ENCODE measurements at places on chromosomes 6 and 20.

DNA sequence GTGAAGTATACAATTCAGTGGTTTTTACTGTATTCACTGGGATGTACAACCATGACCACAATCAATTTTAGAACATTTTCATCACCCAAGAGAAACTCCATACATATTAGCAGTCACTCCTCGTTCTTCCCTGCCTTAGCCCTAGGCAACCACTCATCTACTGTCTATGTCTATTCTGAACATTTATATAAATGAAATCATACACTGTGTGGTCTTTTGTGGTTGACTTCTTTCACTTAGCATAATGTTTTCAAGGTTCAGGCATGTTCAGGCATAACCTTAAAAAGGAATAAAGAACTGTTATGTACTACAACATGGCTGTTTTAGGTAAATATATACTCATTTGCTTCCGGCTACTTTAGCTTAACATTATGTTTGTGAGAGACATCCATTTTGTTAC, 37.3 kb downstream of the BLTP3A start:
- DNase-seq, result no peak

DNA sequence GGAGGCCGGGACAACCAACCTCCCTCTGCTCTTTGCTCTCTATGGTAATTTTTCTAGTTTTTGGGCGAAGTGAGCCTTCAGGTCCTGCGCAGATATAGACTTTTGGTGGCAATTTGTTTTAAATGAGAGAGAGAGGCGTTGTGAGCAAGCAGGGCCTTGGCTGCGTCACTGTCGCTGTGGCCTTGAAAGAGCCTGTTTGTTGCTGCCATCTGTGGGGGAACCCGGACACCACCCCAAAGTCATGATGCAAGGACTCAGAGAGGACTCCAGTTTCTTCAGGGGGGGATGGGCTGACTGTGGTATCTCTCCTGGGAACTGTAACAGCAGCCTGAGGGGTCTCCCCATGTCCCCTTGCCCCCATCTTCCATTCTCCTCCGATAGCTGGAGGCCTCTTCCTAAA, 462.7 kb upstream of the SULF2 start:
- DNase-seq, result no peak

- no peak for DNase-seq
Measured at GRCh38 chr20:58251979-58252591, 23.6 kb upstream of the ANKRD60 start.

DNA sequence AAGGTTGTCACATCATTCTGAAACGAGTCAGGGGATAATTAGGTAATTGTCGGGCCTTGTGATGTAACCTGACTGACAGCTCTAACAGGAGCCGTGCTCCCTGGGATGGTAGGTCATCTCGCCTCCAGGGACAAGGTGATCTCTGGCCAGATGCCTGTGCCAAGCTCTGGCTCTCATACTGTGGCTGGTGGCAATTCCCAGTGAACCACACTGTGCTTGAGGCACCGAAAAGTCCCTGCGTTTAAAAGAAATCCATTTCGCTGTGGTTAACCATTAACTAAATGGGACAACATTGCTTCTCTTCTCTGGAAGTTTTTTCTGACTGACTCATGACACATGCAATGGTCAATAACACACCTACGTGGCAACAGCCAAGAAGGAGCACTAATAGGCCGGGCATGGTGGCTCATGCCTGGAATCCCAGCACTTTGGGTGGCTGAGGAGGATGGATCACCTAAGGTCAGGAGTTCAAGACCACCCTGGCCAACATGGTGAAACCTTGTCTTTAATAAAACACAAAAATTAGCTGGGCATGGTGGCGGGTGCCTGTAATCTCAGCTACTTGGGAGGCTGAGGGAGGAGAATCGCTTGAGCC, 669.2 kb downstream of the PRKN start:
- no peak for DNase-seq

DNA sequence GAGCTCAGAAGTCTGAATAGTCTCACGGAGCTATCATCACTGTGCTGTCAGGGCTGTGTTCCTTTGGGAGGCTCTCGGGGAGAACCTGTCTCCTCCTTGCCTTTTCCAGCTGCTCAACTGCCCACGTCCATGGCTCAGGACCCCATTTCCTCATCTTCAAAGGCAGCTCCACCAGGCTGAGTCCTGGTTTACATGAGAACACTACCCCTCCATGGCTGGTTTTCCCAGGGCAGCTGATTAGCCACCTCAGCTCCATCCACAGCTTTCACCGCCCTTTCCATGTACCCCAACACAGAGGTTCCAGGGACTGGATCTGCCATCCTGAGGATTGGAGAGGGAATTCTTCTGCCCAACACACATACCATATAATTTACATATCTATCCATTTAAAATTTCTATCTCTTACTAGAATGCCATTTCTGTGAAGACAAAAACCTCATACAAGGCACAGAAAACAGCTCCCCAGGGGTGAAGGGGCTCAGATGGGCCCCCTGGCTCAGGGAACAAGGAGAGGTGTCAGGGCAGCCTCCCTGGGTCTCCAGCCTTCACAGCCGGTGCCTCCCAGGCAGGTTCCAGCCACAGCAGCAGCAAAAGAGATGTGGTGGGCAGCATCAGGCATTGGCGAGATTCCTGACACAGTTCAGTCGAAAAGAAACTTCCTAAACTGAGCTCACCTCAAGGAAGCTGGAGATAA, 2.2 kb upstream of the RAET1E start:
- DNase-seq, result no peak

- no peak for DNase-seq
Measured at GRCh38 chr20:17935186-17935585, 33.4 kb downstream of the SNX5 start.

- DNase-seq, result no peak
Measured at GRCh38 chr20:23148731-23149570, 62.8 kb upstream of the CD93 start.

DNA sequence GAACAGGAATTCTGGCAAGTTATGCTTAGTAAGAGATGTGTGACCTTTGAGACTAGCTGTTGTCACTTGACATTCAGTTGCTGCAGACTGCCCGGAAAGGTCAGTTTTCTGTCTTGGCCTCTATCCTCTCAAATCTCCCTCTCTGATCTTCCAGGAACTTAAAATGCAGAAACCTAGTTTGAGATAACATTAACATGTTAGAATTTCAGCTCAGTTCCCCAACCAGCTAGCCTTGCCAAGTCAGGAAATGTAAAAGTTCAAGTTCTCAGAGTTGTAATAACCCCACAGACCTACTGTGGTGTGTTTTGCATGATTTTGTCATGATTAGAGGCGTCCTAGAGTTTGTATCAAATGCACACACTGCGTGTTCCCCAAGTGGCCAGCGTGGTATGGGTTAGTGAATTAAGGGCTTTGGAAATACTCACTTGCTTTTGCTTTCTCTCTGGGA, 46.6 kb downstream of the DUSP22 start:
- DNase-seq, result no peak

DNA sequence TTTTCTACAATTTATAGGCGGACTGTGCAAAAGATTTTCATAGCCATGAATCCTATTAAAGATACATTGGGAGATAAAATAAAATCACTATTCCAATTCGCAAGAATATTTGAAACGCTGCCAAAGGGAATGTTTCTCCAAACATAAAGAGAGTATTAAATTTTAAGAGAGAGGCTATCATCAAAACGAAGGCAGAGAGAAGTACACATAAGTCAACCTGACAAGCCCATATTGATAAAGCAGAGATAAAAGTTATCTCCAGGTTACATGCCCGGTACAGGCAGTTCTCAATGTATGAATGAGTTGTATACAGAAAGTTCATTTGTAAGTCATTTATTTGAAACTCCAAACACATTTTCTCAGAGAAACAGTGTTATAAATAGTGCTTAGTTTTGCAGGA, 193.1 kb downstream of the ATXN1 start:
- no peak for DNase-seq

- DNase-seq, result no peak
Measured at GRCh38 chr20:62596486-62596885, 45.8 kb upstream of the SLCO4A1 start.

Measured in C1 segment of cervical spinal cord (tissue), 14 donors.